ENCODE measurements at places on chromosomes 1 and 21. TPM values are rescaled to one million over a fixed set of nuclear protein-coding genes. Genes with fewer than 3 reads are reported as not detected.

- no peak overlapping the region for H3K27ac ChIP-seq
- no peaks in the 10 kb centered on the region for H3K36me3 ChIP-seq
- H3K27me3 ChIP-seq = peaks cover 3% of the 10 kb centered on the region
- H3K4me3 ChIP-seq = no peak overlapping the region
- peaks cover 3% of the 10 kb centered on the region for H3K4me1 ChIP-seq
Measured at GRCh38 chr1:32400876-32401631, 6.8 kb upstream of the BSDC1 start.

GRCh38 chr1:168468822-168469221 lies 75.0 kb downstream of the XCL2 start:
- peak overlapping the region; percentile 93 for H3K27ac ChIP-seq
- no peaks in the 10 kb centered on the region for H3K27me3 ChIP-seq
- peak overlapping the region; percentile 72 for H3K4me3 ChIP-seq
- peaks cover 7% of the 10 kb centered on the region for H3K36me3 ChIP-seq
- DNase-seq = no peak

- H3K36me3 ChIP-seq = no peaks in the 10 kb centered on the region
- H3K4me1 ChIP-seq = no peaks in the 10 kb centered on the region
- no peak overlapping the region for H3K27ac ChIP-seq
- no peak overlapping the region for H3K4me3 ChIP-seq
- peaks cover 15% of the 10 kb centered on the region for H3K27me3 ChIP-seq
Measured at GRCh38 chr1:223669003-223669795, 3.7 kb upstream of the CAPN8 start.

DNA sequence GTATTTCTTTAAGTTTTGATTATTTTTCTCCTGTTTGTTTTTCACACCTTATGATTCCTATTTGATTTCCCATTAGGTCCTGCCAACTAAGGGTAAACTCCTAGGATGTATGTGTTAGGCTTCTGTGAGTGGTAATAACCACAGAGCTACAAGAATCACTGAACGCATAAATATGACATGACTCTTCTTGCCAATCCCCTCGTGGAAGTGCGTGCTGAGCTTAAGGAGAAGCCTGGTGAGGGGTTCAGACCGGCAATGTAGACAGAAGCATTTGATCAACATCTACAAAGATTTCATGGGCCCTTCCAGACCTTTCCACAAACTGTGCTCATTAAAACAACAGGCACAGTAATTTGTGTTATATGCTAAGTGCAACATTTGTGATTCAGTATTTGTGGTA lies 273.8 kb upstream of the SNX7 start:
- peaks cover 5% of the 10 kb centered on the region for H3K36me3 ChIP-seq
- no peaks in the 10 kb centered on the region for H3K27me3 ChIP-seq
- H3K4me3 ChIP-seq = peak overlapping the region; percentile 65
- H3K4me1 ChIP-seq = peaks cover 18% of the 10 kb centered on the region

GRCh38 chr1:155313261-155313660 lies 4.6 kb downstream of the FDPS start:
- no peaks in the 10 kb centered on the region for H3K27me3 ChIP-seq
- H3K27ac ChIP-seq = no peak overlapping the region

DNA sequence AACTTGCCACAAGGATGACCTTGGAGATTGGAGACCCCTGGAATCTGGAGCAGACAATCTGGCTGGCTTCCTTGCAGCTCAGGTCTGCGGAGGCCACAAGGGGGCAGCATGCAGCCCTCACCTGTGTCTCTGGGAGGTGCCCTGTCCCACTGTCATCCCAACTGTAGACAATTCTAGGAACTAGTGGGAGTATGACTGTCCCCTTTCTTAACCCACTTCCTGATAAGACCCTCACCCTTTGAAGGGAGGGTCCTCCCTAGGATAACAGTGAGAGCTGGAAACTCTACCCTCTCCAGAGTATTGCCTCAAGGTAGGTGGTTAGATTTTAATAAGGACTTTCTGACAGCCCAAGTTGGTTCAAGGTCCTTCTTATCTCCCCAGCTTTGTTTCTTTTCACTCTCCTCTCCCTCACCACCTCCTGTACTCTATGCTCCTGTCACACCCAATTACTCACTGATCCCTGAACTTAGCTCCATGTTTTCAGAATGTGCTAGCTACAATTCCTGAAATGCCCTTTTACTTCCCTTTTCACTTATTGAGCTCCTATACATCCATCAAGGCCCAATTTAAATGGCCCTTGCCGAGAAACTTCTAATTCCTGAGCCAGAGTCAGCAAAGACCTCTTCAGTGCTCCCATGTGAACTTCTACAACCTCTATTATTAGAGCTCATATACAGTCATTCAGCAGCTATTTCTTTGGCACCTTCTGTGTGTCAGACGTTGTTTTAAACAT lies 9.2 kb upstream of the KCNQ4 start:
- no peak overlapping the region for H3K4me3 ChIP-seq
- H3K27me3 ChIP-seq = no peaks in the 10 kb centered on the region
- peaks cover 5% of the 10 kb centered on the region for H3K36me3 ChIP-seq
- DNase-seq = peak; percentile 72
- H3K4me1 ChIP-seq = peaks cover 10% of the 10 kb centered on the region

GRCh38 chr1:155202198-155202597 lies 5.5 kb downstream of the THBS3 start:
- no peak for DNase-seq
- H3K27me3 ChIP-seq = no peaks in the 10 kb centered on the region
- H3K4me1 ChIP-seq = peaks cover 5% of the 10 kb centered on the region
- H3K36me3 ChIP-seq = no peaks in the 10 kb centered on the region
- H3K27ac ChIP-seq = no peak overlapping the region
- no peak overlapping the region for H3K4me3 ChIP-seq

DNA sequence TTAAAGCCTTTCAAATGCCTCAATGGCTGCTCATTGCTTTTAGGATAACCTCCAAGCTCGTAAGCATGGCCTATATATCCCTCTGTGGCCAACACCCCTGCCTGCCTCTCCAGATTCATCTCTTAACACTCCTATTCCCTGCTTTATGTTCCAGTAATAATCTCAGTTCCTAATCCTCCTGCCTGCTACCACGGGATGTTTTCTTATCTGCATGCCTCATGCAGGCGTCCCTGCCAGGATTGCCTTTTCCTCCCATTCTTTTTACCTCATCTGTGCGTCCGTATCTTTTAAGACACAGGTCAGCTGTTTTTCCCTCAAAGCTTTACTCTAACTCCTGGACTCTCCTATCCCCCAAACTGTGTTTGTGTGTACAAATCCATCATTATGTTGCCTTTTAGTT lies 36.1 kb downstream of the ZBTB40 start:
- no peak for DNase-seq
- H3K4me1 ChIP-seq = peaks cover 16% of the 10 kb centered on the region
- no peak overlapping the region for H3K4me3 ChIP-seq
- no peaks in the 10 kb centered on the region for H3K27me3 ChIP-seq

- no peaks in the 10 kb centered on the region for H3K36me3 ChIP-seq
- H3K27me3 ChIP-seq = no peaks in the 10 kb centered on the region
- no peak overlapping the region for H3K27ac ChIP-seq
- DNase-seq = no peak
- peaks cover 35% of the 10 kb centered on the region for H3K4me1 ChIP-seq
Measured at GRCh38 chr1:15945011-15945831, 30.7 kb downstream of the ZBTB17 start.

GRCh38 chr21:44084496-44085241 lies 22.5 kb upstream of the PWP2 start:
- peak overlapping the region; percentile 94 for H3K27ac ChIP-seq
- peak overlapping the region; percentile 88 for H3K4me3 ChIP-seq
- peaks cover 41% of the 10 kb centered on the region for H3K36me3 ChIP-seq
- peaks cover 85% of the 10 kb centered on the region for H3K4me1 ChIP-seq
- peak; percentile 72 for DNase-seq
- no peaks in the 10 kb centered on the region for H3K27me3 ChIP-seq

GRCh38 chr21:45043541-45044020 lies 30.8 kb upstream of the ADARB1 start:
- peaks cover 6% of the 10 kb centered on the region for H3K36me3 ChIP-seq
- DNase-seq = no peak
- no peak overlapping the region for H3K4me3 ChIP-seq
- peaks cover 30% of the 10 kb centered on the region for H3K27me3 ChIP-seq
- no peak overlapping the region for H3K27ac ChIP-seq

Gene TFF2
- total RNA-seq = not detected

Gene IFI16
- total RNA-seq = 186 TPM

Gene SPRR2F
- total RNA-seq = not detected

Gene BGLAP
- 2.3 TPM for total RNA-seq

Gene CDC20
- 98.7 TPM for total RNA-seq

Gene ACTN2
- total RNA-seq = 0.17 TPM

Gene SAMD13
- 0.33 TPM for total RNA-seq
